ENCODE measurements at places on chromosomes 7 and 10.

DNA sequence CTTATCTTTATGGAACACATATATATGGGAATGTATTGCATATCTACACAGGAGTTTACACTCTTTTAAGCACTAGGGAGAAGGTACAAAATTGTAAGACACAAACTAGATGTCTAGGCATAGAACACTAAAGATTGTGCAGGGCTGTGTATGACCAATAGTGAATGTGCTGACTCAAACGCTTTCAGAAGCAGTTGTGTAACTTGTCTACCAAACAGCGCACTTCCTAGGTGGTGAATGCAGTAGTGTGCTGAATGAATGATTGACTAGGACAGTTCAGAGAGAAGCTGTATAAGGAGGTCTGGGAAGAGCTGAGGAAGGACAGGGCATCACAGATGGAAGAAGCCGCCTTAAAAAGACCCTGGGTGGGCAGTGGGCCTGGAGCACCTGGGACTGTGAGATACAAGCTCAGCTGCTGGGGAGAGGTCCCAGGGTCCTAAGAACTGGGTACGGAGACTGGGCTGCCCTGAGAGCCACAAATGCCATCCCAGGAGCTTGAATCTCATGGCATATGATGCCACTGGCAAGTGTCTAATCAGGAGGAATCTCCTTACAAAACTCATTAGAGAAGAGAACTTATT, 14.2 kb downstream of the CLRN3 start:
- DNase-seq, result no peak

- DNase-seq, result no peak
These were observed 100.6 kb upstream of the MDFIC start for GRCh38 chr7:114821030-114821900.

GRCh38 chr7:28729281-28729680, 228.8 kb downstream of the TRIL start:
- no peak for DNase-seq

DNA sequence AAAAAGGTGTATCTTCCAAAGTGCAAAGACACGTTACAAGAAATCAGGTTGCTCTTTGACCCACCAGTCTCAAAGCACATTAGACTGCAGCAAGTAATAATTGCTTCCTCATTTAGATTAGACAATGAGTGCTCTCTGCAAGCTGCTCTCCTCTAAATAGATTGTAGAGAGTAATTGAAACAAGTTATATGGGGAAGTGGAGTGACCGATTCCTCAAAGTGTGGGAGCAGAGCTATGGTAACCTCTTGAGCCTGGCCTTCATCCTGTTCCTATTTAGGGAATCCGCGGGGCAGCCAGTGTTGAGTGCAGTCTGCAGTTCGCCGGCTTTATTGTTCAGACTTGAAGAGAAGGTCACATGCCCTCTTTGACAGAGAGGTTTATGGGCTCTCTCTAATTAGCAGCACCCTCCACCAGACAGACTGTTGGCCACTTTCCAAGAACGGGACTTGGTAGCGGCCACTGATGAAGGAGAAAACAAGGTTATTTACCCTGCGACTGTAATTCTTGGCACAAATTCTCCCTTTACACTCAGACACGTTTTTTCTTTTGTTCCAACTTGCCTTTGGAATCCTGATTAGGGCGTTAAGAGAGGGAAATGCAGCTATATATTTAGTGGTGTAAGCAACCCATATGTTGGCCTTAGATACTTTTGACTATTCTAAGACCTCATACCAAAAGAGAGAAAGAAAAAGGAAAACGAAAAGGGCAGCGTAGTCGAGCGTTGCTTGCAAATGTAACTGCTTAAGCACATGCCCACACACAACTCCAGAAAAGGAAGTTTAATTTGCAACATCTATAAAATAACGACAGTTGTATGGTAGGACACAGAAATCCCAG, 107.5 kb downstream of the REEP3 start:
- peak; percentile 49 for DNase-seq

GRCh38 chr10:129366450-129366849, 100.6 kb upstream of the MGMT start:
- no peak for DNase-seq

DNA sequence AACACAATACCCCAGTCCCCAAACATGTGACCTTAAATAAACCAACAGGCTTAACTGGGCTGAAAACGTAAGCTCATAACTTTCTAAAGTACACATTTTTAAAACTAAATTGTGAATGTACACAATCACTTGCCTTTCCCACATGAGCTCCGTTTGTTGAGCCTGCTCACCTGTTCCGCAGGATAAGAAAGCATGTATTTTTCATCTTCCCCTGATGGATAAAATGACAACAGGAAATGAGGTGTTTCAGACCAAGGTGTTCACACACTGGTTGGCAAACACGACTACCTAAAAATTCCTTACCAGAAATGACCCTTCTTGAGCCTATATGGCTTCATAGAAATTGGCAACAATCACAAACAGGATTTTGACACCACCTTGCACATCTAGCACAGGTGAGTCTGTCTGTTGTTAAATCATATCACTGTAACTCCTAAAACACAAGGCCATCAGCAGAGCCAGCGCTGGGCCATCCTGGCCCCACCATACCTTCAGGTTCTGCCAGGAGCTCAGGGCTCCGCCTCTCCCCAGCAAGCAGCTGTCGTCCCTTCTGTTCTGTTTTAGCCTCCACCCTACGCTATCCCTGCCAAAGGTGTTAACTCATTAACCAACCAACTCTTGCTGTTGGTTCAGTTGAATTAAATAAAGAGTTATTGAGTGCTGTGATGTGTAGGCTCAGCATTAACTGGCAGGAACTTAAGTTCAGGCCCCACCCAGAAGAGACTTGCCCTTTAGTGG, 73.6 kb upstream of the RNF32 start:
- no peak for DNase-seq

- peak; percentile 89 for DNase-seq
These were observed 186.4 kb downstream of the PDE1C start for GRCh38 chr7:31883761-31884164.

DNA sequence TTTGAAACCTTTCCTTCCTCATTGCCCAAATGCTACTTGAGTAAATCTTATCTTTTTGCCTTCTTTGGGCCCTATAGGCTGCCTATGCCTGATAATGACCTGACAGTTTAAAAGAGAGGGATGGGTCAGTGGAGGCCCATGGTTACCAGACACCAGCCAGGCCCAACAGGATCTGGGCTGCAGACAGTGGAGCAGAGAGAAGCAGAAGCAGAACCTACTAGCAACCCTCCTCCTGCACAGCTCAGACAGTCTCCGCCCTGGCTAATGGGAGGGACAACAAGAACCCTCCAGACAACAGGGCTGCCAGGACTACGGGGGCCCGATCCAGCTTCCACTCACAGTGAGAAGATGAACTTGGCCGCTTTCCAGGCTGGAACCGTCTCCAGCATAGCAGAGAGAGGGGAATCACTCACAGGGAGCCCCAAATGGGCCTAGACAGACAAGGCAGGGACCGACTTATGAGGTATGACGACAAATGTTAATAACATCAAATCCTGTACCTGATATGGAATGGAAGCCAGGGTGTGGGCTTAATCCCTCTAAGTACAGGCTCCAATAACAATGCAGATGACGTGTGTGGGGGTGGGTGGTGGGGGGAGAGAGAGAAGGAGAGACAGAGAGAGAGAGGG, 31.7 kb upstream of the DGKI start:
- no peak for DNase-seq

- DNase-seq, result no peak
These were observed 204.6 kb downstream of the HDAC9 start for GRCh38 chr7:18700147-18700546.

GRCh38 chr7:30330134-30331111, 46.0 kb downstream of the ZNRF2 start:
- DNase-seq, result no peak

DNA sequence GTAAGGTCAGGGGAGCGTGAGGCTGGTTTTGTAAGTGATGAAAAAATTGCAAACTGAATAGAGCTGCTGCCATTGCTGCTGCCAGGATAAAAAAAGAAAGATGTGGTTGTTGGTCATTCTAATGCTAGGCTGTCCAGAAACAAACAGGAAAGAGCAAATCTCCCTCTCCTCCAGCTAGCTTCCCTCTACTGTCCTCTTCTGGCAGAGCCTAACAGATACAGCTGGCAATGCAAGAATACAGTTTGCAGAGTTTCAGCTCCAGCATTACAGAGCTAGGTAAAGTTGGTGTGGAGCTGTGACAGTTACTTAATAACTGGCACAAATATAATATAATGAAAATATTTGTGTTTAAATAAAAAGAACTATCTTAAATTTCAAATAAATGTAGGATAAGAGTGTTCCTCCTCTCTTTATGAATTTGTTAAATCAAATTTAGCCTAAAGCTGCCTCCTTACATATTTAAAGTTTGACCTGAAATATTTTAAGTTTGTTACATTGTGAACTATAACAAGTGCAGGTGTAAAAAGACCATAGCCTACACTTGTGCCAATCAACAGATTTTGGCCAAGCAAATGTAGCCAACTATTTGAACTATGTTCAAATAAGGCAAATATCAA, 407.7 kb downstream of the SH2D4B start:
- no peak for DNase-seq

DNA sequence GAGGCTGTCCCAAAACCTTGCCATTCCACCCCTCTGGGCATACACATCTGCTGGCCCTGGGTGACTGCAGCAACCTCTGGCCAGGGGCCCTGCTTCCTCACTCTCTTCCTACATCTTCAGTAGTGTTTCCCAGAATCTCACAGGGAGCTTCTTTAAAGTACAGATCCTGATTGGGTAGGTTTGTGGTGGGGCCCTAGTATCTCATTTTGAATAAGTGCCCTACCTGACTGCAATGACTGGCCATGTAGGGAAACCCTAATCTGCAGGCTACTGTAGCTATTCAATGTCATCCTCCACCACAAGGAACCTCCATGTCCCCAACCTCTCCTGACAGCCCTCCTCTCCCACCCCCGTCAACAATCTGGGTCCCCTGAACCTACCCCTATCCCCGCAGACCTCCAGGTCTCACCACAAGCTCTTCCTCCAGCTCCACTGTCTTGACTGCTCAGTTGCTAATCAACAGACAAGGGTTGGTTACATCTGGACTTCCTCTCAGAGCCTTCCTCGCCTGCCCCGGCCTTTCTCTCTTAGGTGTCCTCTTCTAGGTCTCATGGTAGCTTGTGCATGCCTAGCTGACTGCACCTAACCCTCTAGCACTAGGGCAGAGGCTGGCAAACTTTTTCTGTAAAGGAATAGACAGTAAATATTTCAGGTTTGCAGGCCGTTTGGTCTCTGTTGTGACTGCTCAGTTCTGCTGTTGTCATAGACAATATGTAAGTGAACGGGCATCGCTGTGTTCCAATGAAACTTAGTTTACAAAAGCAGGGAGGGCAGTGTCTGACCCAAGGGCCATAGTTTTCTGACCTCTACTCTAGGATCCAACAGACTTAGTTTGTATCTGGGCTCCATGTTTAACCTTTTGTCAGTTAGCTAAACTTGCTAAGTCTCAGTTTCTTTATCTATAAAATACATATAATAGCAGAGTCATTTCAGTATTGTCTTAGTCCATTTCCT, 121.1 kb downstream of the AOAH start:
- no peak for DNase-seq

DNA sequence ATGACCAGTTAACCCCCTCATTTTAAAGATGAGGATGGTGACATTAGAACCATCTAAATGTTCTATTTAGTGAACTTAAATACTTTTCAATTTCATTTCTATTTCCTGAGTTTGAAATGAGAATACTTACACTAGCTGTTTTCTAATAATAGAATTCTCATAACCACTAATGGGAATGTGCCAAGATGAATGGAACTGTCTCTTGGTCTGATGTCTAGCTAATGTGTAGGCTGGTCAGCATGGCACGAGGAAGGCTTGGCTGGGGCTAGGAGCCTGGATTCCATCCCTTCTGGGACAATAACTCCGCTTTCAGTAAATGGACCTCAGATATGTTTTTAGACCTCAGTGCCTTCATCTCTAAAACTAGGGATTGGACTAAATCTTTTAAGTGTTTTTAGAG, 185.8 kb upstream of the NRP1 start:
- DNase-seq, result no peak

- no peak for DNase-seq
These were observed 51.0 kb downstream of the FBXW4 start for GRCh38 chr10:101644002-101644401.

GRCh38 chr10:133438711-133439273, 14.4 kb upstream of the SPRN start:
- DNase-seq, result no peak

DNA sequence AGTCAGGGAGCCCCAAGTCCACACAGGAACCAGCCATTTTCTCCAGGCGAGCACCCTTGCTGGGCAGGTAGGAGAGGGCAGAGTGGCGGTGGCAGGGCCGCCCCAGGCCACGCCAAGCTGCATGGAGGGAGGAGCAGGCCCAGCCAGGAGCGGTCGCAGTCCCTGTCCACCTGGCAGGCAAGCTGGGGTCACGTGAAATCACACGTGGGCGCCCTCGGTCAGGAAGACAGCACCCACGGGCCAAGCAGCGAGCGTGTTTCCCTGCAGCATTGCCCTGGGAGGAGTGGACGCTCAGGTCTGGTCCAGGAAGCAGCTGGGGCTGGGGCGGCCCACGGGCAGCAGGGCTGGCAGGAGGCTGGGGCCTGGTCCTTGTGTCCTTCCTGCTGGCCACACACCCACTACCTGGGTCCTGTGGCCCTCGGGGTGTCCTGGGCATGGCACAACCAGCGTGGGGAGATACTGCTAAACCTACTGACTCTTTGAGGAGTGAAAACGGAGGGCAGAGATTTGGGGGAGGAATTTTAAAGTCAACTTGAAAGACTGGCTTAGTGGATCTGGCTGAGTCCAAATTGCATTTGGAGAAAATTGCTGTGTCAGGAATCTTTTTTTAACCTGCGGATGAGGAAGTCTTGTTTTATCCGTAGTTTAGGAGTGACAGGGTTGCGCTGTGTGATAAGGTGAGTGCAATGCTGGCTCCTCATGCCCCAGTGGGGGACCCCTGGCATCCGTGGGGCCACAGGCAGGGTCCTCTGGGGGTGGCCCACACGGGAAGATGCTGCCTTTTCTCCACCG, 12.2 kb upstream of the ADGRA1 start:
- DNase-seq, result no peak
